WERI-Rb-1 (cell line): ENCODE measurements at places on chromosomes 6 and 20.
A peak's percentile ranks its signal among the peaks of the same experiment; 100 is the strongest.

DNA sequence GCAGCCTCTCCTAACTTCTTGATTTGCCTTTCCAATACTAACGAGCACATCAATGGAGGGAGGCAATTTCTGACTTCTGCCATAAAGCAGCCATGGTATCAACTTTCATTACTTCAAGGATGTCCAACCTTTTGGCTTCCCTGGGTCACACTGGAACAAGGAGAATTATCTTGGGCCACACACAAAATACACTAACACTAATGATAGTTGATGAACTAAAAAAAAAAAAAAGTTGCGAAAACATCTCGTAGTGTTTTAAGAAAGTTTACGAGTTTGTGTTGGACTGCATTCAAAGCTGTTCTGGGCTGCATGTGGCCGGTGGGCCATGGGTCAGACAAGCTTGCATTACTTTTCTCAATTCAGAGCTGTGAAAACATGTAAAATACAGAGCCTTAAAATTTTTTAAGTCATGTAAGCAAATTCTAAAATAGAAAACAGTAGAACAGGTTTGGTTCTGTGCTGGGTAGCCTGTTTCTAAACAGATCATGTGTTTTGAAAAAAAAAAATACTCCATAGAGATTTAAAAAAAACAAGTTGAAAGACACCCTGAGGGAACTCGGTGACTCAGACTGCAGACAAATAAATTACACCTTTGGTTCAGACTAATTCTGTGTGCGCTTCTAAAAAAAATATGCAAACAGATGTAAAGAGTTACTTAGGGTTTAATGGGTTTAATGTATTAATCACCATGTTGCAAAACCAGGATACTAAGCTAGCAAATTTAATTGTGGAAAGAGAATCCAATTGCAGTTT lies 43.6 kb upstream of the SLC22A23 start:
- no peak for DNase-seq

DNA sequence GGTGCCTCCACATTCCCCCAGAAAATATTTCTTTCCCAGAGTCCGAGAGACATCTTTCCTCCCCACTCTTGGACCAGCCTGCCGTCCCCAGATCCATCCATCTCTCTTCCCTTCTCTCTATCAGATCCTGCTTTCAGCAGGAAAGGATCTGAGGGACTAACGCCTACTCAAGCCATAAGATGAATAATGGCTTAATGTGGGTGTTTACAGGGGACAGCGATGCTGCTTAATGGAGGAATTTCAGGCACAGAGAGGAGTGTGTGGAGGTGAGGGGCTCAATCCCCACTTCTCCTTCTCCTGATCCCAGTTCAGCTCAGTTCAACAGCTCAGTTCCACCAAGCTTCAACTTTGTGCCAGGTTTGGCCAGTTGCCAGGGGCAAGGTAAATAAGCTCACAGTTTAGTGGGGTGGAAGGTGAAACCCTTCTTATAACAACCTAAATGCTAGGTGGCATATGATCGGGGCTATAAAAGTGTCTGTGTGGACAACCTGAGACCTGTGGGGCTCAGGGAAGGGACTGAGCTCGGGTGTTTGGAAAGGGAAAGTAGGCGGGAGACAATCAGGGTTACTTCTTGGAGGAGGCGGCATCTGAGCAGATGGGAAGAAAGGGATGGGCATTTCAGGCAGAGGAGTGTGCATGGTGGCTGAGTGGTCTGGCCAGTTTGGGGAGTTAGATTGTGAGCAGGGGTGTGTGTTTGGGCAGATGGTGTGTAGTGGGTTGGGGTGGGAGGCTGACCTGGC lies 55.8 kb downstream of the CDH22 start:
- no peak for DNase-seq

DNA sequence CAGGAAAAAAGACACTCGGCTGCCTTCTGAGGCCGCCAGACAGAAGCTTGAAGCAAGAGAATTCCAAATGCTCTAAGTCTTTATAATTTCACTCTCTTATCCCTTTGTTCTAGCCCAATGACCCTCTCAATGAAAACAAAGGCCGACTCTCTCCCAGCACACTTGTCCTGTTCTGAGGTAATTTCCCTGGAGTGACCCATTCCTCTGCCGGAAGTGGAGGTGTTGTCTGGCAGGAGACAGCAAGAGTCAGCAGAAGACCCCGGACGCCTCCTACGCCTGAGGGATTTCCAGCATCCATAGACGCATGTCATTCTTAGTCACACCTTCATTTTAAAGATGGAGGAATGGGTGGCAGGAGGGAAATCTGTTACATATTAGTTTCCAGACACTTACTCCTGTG lies 110.3 kb downstream of the SOD2 start:
- DNase-seq: no peak

DNA sequence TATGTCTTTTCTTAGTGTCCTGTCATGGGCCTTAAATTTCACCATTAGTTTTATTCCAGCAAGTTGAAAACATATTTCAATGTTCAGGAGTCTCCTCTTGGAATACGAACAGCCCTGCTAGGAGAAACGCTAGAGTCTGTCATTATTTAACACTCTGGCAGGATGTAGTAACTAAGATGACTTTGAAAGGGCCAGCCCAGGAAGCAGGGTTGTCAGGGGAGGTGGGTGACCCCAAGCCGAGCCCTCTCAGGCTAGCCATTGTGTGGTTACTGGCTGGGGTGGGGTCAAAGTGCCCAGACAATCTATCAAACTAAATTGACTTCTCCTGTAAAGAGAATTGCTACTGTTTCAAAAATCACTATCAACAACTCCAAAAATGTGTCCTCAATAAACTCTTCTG lies 67.8 kb downstream of the LY86 start:
- DNase-seq: no peak

GRCh38 chr6:35463292-35463691 lies 4.9 kb upstream of the RPL10A start:
- no peak for DNase-seq

DNA sequence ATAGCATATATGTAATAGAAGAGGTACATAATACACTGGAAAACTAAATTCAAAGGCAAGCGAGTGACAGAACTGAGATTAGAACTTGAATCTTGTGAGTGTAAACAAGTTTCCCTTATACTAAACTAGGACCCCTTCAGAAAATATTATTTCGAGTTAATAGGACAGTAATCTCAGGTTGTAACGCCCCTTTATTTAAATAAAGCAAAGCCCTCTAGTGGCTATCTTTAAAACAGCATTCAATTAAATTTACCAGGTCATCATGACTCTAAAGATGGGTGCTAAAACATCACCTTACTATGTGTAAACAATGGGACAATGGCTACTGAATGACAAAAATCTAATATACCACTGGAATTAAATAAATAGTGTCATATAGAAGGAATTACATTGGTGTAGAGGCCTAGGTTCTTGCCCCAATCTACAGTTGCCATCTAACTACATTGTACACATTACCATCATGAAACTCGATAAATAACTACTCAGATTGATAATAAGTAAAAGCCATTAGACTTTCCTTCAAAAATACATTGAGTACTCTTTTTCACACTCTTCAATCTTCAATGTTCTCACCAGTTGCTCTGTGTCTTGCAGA lies 255.4 kb upstream of the IRAK1BP1 start:
- DNase-seq: no peak

DNA sequence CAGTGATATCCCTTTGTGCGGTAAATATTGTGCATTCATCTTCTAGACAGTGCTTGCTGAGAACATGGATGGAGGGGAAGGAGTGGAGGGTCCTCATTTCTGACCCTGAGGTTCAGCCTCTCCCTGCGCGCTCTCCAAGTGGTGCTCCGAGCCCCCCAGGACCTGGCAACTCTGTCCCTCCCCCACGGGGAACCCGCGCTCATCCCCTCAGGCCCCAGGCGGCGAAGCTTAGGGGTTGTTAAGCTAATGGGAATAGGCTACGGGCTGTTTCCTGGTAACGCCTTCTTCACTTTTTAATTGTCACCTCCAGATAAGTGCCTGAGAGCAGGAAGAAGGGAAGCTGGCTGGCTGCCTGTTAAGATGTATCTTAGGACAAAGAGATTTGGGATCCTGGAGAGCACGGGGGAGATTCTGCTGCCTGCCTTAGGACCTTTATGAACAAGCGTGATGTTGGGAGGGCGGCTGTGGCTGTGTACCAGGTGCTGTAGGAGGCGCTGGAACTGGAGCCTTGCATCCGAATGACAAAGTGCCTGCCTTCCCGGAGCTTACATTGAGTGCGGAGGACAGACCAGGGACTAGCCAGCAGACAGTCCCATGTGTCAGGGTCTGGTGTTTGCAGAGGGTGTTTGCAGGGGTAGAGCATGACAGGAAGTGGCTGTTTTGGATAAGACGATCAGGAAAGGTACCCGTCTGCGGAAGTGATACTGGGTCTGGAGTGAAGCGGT lies 11.7 kb downstream of the TSHZ2 start:
- no peak for DNase-seq

DNA sequence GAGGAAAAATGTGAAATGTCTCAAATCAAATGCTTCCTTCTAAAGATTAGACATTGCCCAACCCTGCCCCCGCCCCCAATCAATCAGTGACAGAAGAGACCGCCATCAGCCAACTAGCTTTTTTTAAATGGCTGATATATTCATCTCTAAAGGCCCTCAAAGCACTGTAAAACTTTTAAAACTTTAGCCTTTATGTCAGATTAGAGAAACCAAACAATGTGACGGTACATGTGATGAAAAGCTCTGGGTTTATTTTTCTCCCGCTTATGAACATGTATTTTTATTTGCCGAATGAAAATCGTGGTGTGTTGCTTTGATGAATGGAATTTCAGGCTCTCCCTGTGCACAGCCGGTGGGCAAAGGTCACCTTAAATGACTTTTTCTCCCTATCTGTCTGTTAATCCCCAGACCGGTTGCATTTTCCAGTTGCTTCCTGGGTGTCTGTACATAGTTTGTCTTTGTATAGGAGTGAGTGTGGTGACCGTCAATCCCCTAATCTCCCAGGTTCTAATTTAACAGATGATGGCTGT lies 38.5 kb downstream of the TBC1D7 start:
- DNase-seq: peak; percentile 75

DNA sequence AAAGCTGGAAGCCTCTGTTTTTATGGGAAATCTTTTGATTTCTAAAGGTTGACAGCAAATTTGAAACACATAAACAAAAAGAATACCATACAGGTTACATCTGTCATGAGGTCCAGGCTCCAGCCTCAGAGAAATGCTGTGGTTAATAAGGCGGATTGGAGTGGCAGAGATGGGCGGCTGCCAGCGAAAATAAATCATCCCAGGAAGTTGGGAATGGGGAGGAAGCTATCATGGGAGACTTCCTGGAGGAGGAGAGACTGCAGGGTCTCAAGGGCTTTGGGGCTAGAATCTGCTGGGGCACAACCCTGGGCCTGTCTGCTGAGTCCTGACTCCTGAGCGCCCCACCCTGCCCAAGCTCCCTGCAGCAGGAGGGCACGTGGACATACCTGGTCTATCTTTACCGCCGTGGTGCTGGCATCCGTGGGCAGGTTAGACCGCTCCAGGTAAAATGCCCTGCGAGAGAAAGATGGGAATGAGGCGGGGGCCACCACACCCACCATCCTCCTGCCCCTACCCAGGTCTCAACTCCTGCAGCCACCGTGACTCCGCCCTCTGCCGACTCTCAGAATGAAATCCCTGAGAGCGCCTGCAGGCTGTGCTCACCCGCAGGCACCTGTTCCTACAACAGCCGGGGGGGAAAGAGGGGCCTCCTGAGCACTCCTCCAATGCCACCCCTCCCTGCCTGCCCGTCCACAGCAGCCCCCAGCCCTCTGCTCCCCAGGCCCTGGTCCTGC lies 197.3 kb downstream of the PREX1 start:
- peak; percentile 19 for DNase-seq

DNA sequence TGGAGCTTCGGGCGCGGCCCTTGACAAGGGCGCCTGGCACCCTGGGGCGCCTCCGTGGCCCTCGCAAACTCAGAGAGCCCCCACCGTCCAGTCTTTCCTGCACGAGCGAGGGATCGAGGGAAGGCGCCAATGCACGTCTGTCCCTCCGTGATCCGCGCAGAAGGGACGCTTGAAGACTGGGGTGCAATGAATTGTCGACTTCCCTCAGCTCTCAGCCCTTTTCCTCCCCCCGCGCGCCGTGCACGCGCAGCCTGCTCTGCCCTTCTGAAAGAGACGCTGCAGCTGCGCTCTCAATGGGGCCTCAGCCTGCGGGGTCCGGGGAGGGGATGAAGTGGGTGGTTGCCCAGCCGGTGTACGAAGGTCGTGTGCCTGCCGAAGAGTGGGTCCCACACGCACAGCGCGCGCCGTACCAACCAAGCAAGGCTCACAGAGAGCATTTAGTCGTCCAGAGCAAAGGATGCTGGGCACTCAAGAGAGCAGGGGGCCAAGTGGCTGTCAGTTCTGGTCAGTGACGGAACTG lies 5.5 kb upstream of the SOX4 start:
- peak; percentile 93 for DNase-seq

DNA sequence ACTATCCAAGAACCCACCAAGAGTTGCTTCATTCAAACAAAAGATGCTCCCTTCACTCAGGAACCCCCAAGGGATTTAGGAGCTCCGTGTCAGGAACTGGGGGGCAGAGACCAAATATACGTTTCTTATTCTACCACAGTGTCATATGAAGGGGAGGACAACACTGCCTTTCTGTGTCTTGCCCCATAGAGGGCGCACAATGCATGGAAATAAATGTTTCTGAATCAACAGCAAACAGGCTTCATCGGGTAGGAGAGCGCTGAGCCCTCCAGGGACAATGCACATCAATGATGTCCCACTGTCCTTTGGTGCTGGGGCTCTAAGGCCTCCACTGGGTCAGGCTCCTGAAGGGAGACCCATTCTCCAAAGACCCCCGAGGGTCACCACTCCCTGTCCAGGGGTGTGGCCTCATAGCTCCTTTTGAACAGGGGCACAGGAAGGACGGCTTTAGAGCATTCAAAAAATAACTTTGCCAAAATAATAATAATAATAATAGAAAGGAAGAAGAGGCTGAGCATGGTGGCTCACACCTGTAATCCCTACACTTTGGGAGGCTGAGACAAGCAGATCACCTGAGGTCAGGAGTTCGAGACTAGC lies 31.1 kb downstream of the PLG start:
- peak; percentile 25 for DNase-seq

- DNase-seq: no peak
Measured at GRCh38 chr6:101597693-101598092, 204.2 kb downstream of the GRIK2 start.

DNA sequence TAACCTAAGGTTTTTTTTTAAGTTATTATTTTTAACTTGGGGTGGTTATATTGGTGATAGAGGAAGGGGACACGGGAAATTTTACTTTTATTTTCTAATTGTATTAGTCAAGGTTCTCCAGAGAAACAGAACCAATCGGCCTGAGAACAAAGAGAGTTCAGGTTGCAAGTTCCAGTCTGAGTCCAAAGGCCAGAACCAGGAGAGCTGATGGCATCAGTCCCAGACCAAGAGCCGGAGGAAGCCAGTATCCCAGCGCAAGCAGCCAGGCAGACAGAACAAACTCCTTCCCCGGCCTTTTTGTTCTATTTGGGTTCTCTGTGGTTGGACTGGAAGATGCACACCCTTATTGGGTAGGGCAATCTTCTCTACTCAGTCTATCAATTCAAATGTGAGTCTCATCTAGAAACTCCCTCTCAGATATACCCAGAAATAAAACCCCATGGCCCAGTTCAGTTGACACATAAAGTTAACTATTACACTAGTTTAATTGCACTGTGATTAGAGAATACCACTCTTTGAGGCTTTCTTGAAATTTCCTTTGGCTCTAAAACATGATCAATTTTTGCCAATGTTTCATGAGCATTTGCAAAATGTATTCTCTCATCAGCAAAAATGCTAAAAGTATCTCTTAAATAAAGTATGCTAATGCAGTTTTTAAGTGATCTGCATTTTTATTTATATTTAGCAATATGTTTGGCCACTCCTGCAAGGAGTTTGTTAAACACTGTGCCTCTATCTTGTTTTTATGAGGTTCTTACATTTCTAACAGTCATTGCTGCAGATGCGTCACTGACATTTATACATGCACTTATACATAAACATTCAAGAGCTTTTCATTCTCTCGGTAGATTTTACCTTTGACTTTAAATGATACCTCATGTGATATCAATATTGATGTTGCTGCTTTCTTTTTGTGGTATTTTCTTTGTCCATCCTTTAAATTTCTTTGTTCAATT lies 103.2 kb upstream of the SSTR4 start:
- no peak for DNase-seq
